ENCODE measurements at places on chromosomes 2 and 18.

GRCh38 chr2:71891155-71891554 lies 256.5 kb downstream of the CYP26B1 start:
- DNase-seq: no peak

DNA sequence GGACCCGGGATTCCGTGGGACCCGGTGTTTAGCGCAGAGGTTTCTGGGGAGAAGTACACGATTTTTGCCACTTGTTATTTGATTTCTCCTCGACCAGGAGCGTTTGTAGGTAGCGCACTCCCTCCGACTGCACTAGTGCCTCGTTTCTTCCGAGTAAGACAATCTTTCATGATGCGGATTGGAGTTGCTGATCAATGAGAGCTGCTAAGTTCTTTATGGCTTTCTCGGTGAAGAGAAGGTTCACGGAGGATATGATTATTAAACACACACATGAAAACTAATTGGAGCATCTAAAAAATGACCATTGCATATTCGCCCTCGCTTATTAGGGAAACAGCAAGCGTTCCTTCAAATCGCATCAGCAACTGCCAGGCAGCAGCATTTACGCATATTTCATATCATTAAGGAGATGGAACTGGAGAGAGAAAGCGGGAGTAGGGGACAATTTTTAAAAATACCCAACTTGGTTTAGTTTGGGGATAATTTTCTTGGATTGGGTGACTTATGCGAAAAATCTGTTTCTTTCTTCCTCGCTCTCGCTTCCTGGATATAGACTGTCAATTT lies 616 bp downstream of the EML6 start:
- peak; percentile 16 for DNase-seq

DNA sequence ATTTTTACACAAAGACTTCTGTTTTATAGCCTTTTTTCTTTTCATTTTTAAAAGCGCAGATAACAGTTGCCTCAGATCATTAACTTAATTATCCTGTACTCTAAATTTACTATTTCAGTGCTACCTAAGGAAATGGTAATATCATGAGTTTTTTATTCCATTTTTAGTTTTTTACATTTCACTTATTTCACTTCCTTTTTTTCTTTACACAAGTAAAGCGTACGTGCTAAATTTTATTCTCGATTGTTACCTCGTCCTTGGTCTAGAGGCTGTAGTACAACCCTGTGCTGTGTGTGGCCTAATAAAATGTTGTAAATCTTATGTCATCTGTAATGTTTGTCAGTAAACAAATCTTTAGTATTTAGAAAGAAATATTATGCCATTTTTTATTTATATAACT lies 49.2 kb downstream of the CRIM1 start:
- no peak for DNase-seq

DNA sequence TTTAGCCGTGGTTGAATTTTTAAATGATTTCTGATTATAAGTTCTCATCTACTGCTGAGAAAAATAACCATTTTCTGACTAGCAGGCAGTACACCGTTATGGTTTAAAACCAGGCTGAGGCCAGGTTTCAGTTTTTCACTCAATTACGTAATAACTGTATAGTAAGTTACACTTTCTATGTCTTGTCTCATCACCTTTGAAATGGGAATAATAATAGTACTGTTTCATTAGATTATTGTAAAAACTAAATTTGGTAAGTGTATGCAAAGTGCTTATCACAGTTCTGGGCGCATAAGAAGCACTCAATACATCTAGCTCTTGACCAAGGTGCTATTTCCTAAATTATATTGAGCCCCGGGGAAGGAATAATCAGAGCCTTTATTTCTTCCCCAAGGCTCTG lies 76.8 kb downstream of the LIMS1 start:
- DNase-seq: peak; percentile 52

- DNase-seq: no peak
These were observed 84.9 kb upstream of the MGAT4A start for GRCh38 chr2:98815795-98816194.

GRCh38 chr18:78140294-78140693 lies 839.3 kb upstream of the SALL3 start:
- DNase-seq: no peak

DNA sequence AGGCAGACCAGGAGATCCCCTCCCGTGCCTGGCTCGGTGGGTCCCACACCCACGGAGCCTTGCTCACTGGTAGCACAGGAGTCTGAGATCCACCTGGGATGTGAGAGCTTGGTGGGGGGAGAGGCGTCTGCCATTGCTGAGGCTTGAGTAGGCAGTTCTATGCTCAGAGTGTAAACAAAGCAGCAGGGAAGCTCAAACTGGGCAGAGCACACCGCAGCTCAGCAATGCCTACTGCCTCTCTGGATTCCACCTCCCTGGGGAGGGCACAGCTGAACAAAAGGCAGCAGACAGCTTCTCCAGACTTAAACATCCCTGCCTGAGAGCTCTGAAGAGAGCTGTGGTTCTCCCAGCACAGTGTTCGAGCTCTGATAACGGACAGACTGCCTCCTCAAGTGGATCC lies 85.1 kb downstream of the UGP2 start:
- no peak for DNase-seq

- no peak for DNase-seq
These were observed 249.3 kb upstream of the MYT1L start for GRCh38 chr2:2580341-2580740.

- DNase-seq: peak; percentile 55
These were observed 108.6 kb upstream of the CCDC150 start for GRCh38 chr2:196530910-196531309.

DNA sequence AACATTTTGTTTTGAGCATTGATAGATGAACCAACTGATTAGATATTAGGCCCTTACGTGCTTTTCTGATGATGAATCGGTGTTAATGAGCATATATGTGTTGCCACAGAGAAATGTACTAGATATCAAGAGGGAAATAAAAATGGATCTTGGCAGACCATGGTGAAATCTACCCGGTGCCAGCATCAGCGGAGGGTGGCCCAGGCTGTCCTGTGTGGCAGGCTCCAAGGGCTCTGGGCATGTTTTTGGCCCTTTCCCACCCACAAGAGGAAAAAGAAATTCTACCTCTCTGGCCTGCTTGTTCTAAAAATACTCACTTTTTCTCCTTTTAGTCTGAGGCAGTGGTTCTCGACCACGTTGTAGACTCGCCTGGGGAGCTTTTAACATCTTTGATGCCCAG lies 154.2 kb downstream of the CTIF start:
- DNase-seq: no peak

- no peak for DNase-seq
These were observed 401.6 kb downstream of the SLC4A3 start for GRCh38 chr2:220029013-220029412.

- DNase-seq: no peak
These were observed 2.6 kb downstream of the DYSF start for GRCh38 chr2:71455741-71456569.

GRCh38 chr2:10400568-10400977 lies 47.6 kb downstream of the ODC1 start:
- DNase-seq: peak; percentile 63

DNA sequence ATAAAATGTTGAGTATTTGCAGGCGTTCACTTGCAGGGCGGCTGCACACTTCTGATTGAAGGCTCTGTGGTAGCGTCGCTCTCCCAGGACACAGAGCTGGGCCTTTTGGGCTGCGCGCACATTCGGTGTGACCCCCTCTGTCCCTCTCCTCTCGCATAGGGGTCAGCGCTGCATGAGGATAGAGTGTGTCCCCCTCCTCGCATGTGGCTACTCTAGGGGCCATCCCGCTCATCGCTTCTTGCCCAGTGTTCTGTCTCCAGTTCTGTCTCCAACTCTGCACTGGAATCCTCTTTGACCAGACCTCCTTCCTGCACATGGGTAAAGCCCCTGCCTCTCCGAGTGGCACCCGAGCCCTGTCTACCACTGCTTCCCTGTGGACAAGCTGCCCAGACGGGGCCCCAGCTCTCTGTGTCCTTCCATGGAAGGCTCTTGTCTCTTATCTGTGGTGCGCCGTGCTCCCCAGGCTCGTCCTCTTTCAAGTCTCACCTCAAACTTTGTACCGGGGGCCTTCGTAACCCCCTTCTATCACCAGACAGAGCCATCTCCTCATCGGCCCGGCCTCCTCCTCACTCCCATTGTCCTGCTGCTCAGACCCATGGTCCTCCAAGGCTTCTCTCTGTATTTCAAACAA lies 278.0 kb upstream of the HDAC4 start:
- DNase-seq: no peak

DNA sequence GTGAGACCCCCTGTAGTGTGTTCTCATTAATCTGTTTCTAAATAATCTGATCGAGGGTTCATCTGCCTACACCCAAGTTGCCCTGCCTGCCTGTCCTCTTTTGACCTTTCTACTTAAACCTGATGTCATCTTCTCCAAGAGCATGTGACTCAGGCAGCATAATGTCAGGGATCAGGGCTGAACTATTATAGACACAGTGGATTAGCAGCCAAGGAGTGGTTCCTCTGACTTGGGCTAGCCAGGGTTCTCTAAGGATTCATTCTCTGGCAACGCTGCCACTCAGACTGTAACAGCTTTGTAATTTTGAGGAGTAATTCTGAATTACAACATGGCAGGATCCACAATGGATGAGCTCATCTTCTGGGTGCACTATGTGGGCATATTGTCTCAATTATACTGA lies 124.0 kb downstream of the MDH1 start:
- no peak for DNase-seq

- DNase-seq: no peak
These were observed 85.3 kb downstream of the SOCS6 start for GRCh38 chr18:70374154-70374553.

DNA sequence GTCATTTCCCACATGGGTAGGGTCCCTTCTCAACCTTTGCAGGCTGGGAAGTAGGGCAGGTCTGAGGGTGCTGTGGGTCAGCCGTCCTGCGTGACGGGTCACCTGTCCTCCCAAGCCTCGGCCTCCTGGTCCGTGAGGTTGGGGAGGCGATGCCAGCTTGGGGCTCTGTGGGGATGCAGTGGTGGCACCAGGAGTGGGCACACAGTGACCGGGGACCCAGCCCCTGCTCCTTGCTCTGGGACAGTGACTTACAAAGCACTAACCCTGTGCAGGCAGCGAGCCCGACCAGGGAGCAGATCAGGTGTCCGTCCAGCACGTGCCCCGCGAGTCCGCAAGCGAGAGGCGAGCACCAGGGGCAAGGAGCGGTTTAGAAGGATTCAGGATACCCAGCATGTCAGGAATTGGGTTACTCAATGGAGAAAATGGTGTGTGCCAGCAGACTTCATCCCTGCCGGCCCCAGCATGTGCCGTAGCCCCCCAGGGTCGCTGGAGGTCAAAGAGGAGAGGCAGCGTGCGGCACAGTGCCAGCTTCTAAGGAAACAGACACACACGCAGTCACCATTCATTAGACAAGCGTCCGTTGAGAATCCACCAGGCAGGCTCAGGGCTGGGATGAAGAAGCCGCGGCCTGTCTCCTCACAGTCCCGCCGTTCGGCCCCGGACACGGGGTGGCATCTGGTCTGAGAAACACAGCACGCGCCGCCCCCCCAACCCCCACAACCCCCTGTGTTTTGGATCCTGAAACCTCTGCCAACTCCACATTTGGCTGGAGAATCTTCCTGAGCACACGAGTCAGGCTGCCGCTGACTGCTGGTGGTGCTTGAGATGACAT lies 11.7 kb downstream of the COLEC11 start:
- no peak for DNase-seq

DNA sequence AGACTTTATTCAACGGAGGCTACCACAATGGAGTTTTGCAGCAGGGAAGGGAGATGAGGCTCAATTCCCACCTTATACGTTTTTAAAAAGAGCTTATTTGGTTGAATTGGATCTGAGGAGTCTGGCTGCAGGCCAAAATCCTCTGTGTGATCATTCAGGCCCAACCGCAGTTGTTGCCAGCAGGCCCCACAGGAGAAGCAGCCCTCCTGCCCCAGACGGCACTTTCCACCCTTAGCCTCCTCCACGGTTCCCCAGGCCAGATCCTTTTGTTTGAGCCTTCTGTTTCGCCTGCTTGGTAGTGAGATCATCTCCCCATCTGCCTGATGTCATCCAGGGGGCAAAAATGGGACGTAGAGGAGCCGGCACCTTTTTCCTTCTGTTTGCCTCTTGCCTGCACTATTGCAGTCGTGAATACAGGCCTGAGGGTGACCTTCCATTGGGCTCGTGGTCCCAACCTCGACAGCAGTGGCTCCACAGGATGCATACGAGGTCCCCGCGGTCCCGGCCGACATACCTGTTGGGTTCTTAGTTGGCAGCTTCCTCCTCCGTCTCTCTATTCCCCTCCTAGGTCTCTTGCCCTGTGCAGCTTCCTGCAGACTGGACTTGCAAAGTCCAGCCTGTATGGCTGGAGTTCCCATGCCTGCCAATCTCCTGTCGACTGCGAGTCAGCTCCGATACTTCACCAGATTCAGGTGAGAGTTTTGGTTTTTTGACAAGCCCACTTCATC lies 9.3 kb upstream of the GPR35 start:
- DNase-seq: no peak

DNA sequence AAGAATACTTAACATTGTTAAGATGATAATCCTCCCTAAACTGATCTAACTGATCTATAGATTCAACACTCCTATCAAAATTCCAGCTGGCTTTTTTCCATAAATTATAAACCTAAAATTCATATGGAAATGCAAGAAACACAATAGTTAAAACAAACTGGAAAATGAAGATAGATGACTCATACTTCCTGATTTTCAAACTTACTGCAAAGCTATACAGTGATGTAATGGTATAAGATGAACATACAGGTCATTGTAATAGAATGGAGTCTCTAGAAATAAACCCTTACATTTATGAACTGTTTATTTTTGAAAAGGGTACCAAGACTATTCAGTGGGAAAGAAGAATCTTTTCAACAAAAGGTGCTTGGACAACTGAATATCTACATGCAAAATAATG lies 32.3 kb downstream of the UBXN4 start:
- DNase-seq: no peak

- no peak for DNase-seq
These were observed 33.9 kb upstream of the DARS1 start for GRCh38 chr2:136019306-136019705.

- peak; percentile 77 for DNase-seq
These were observed 60.4 kb upstream of the NABP1 start for GRCh38 chr2:191617575-191617974.

DNA sequence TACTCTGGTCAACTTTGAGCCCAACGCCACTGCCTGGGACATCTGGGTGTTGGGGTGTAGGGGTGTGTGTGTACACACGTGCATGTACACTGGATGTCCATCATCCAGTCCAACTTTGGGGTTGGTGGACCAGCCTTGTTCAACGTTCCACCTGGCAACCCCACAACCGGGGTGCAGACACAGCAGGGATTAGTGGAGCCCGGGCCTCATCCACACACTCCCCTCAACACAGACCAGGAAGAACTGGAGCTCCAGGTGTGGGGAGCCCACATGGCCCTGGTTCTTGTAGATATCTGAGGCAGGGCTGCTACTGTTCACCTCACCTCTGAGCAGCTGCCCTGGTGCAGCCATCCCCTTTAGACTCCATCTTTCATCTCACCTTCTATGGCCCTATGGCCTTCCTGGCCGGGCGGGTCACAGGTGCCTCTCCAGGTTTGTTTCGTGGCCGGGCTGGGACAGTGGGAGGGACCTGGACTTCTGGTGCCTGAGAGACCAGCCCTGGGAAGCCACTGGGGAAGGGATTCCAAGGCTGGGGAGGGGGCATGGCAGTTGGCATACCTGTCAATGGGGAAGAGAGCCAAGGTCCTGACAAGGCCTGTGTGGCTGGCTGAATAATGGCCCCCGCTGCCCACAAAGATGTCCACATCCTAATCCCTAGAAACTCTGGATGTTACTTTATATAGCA lies 7.5 kb downstream of the NEU2 start:
- DNase-seq: no peak
